ENCODE measurements at places on chromosomes 16 and 17.

GRCh38 chr16:76653390-76654026 is 376.3 kb downstream of the CNTNAP4 start:
- DNase-seq: peak; percentile 76

DNA sequence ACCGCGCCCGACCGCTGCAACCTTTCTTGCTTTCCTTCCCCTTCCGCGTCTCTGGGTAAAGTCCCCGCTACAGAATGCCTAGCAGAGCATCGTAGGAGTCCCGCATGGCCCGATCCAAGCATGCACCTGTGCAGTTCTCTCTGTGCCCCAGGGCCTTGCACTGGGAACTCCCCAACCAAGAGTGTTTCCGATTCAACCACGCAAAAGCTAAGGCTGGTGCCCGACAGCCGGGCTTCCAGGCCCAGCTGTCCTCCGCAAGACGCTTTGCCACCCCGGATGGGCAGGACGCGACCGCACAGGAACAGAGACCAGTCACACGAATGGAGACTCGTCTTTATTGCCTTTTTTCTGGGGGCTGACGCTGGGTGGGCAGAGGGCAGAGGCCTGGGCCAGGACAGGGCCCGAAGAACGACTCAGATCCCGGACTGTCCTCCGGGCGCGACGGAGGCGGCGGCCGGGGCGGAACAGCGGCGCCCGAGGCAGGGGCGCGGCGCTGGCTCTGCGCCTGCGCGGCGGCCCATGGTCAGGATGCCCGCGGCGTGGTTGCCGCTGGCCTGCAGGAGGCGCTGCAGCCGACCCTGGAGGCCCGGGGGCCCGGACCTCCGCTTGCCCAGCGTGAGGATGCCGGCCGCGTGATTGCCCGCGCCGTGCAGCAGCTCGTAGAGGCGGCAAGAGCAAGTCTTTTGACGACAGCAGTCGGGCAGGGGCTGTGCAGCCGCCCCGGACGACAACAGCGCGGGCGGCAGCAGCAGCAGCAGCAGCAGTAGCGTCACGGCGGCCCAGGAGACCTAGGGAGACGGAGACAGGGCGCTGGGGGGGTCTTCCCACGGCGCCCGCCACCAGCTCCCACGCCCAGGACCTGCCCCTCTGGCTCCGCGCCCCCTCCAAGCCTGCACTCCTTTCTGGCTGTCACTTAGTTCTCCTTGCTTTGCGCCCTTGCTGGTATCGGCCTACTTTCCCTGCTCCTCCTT is 1.2 kb downstream of the HCRT start:
- peak; percentile 77 for DNase-seq

GRCh38 chr16:74716355-74716754 is 15.7 kb upstream of the MLKL start:
- DNase-seq: no peak

DNA sequence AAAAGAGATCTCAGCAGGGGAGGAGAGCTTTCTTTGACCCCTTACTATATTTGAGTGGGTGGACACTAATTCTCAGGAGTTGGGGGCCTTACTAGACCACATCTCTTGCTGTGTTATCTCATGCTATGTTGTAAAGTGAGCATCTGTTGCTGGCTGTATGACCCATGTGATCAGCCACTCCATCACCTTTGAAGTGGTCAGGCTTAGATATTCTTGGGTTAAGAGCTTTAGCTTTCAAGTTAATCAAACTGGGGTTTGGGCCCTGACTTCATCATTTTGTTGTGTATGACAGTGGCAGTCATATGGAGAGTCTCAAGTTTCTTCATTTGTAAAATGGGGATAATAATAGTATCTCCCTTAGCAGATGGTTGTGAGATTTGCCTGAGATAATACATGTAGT is 201.1 kb downstream of the FTO start:
- no peak for DNase-seq

GRCh38 chr17:60563743-60564142 is 36.2 kb upstream of the PPM1D start:
- DNase-seq: no peak

GRCh38 chr17:49473900-49474751 is 21.0 kb upstream of the NGFR start:
- no peak for DNase-seq

DNA sequence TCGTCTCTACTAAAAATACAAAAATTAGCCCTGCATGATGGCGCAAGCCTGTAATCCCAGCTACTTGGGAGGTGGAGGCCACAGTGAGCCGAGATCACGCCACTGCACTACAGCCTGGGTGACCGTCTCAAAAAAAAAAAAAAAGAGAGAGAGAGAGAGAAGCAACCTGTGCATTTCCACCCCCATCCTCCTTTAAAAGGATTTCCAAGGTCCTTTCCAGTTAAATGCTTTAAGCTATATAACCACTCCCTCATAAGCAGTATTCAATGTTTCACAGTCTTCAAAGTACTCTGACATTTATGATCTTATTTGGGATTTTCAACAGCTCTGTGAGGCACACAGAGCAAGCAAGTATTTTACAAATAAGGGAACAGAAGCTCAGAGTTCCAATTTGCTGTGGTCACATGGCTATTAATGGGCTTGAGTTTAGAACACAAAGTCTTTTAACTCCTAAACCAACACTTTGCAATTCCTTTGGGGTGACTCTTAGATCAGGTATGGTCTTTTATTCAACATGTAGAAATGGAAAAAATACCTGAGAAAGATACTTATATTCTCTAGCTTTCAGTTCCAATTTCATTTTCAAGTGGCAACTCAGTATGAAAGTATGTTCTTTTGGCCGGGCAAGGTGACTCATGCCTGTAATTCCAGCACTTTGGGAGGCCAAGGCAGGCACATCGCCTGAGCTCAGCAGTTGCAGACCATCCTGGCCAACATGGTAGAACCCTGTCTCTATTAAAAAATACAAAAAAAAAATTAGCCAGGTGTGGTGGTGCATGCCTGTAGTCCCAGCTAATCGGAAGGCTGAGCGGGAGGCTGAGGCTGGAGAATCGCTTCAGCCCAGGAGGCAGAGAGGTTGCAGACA is 31.3 kb downstream of the SPOP start:
- DNase-seq: peak; percentile 22

GRCh38 chr16:50265260-50265659 is 1.1 kb upstream of the ADCY7 start:
- no peak for DNase-seq

DNA sequence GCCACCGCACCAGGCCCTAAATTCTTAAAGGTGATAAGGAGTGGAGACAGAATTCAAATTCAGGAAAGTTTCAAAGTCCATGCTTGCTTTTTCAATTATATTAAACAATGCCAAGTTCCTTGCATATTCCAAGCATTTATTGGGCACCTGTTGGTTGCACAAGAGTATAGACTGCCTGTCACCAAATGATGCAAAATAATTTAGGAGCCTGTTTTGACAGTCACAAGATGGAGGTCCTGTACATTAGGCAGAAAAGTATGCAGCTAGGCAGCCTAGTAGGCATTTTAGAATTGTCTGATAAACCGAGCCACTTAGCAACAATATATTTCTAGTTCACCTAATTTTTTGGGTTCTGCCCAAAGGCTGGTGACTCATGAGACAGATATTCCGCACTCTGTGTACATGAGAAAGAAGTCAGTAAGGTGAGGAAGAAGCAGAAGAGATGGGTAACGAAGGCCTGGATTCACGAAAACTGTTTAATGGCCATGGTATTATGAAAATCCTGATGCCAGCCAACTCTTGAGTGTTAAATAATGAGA is 7.3 kb downstream of the ACACA start:
- no peak for DNase-seq

DNA sequence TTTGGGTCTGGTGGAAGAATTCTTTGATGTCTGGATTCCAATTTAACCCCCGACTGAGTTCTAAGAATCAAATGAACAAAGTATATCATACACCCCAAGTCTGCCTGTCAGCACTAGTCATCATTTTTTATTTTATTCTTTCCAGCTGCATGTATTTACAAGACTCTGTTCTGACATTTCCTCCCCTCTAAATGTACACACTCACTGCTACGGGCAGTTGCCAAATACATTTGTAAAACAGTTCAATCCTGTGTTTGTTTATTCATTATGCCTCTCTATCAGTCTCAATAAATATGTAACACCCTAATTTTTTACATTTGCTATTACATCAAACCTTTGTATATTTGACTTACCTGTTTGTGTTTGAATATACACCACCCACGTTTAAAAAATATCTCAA is 422.3 kb upstream of the PSMD7 start:
- no peak for DNase-seq

- no peak for DNase-seq
Observed at GRCh38 chr17:72008236-72008876, 112.5 kb upstream of the SOX9 start.

DNA sequence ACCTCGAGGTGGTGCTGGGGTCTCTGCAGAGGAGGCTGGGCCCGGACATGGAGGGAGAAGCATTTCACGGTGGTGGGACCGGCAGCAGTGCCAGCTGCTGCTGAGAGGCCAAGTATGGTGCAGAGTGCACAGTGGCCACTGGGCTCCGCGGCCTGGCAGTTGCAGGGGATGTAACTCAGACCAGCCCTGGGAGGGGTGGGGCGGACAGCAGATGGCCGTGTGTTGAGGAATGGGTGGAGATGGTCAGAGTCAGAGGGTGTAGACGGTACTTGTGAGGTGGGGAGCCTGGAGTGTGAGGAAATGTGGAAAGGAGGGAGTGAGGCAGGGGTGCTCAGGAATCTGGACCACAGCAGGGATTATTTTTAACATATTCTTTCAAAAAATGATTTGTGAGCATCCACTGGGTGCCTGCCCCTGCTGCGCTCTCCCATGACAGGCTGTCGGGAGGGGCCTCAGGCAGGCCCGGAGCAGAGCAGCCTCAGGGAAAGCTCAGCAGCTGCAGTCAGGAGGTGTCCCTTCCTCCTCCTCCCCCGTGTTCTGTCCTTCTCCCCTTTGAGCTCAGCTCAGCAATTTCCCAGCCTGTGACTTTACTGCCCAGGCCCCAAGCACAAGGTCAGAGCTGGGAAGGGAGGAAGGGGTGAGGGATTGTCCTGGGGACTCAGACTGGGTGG is 113.1 kb downstream of the RAP1GAP2 start:
- no peak for DNase-seq

DNA sequence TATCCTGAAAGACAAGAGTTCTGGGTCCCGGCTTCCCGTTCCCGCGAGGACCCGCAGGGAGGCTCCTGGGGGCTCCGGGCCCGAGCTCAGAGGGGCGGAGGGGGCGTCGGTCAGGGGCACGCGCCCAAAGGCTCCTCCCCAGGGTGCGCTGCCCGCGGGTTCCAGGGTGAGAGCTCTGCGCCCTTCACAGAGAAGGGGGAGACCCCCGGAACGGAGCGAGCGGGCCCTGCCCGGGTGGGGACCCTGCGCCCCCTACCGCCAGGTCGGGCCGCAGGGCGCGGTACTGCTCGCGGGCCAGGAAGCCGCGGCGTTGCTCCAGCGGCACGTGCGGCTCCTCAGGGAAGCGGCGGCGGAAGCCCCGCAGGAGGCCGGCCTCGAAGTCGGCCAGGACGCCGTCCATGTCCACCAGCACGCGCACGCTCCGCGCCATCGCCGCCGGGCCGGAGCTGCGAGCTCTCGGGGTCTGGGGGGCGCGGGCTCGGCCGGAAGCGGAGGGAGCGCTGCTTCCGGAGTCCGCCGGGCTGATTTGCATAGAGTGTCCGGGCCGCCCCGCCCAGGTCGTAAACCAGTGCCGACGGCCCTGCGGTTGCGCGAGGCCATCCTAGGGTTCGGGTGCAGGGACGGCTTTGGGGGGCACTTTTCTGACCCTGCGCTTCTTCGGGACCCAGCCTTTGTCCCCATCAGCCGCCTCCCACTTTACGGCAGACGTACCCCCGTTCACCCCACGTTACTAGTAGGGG is at the start of gene NT5C:
Gene NT5C (minus strand): TSS at position 465 of the 740 bp plus-strand sequence. CDS start 35 bp downstream, at position 430.
- peak; percentile 82 for DNase-seq

GRCh38 chr17:42002792-42003301 is 14.4 kb downstream of the DNAJC7 start:
- DNase-seq: no peak

GRCh38 chr17:2705263-2705662 is 6.3 kb downstream of the CLUH start:
- DNase-seq: no peak

GRCh38 chr16:21996923-21997696 is 3.8 kb downstream of the PDZD9 start:
- no peak for DNase-seq

DNA sequence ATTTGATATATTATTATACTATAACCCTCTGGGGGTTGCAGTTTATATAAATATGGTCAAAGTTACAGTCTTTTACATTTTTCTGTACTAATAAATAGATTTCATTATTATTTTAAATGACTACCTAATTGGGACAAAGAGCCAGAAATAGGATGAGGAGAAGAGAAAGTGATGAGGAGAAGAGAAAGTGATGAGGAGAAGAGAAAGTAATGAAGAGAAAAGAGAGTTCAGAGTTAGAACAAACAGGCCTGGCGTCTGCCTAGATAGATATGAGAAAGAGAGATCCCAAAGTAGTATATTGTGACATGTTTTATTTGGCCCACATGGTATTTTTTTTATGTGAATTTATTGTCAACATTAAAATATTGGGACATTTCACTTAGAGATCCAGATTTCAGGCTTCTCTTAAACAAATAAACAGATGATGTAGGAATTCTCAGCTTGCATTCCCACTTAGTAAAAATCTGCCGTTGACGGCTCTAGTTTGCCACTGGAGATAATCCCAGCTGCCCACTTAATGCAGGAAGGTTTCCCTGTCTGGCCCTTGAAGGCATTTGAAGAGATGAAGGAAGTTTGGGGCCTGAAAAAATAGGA is 210.7 kb downstream of the STX8 start:
- no peak for DNase-seq

GRCh38 chr17:18018411-18018921 is 20.5 kb downstream of the ATPAF2 start:
- no peak for DNase-seq

DNA sequence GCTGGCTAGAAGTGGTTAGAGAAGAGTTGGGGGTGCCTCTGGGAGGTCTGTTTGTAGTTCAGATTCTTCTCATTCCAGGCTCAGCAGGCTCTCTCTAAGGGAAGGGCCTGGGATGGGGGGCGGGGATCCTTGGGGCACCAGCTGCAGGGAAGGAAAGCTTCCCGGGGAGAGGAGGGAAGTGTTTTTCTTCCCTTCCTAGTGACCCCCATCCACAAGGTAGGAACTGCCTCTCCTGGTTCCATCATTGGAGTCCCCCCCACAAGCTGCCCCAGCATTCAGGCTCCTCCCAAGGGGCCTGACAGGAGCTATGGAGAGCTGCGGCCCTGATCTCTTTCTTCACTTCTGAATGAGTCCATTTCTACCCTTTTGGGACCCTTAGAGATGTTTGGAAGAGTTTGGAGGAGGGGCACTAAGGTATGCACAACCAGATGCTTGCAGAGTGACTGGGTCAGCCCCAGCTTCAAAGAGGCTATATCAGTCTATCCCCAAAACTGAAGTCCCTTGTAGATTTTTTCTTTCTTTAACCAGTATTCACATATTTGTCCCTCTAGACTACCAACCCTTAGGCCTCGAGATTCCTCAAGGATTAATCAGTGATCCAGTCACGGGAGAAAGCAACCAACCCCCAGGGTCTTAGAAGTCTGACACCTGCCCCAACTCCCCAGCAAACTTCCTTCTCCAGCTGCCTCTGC is 13.9 kb upstream of the FZD2 start:
- no peak for DNase-seq

DNA sequence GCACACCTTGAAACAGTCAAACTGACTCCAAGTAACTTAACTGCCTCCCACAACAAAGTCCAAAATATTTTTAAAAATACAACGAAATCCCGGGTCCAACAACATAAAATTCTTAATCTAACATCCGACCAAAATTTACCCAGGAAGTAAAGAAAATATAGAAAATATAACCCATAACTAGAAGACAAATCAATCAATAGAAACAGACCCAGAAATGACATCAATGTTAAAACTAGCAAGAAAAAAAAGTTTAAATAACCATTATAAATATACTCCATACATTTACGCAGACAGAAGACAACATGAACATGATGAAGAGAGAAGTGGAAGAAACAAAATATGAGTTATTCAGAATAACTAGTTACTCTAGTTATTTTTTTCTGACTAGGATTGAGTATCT is 3.7 kb downstream of the ZNF597 start:
- DNase-seq: no peak

GRCh38 chr17:9006175-9006767 is 15.0 kb upstream of the NTN1 start:
- no peak for DNase-seq
